ENCODE measurements at places on chromosomes 1 and 21.

DNA sequence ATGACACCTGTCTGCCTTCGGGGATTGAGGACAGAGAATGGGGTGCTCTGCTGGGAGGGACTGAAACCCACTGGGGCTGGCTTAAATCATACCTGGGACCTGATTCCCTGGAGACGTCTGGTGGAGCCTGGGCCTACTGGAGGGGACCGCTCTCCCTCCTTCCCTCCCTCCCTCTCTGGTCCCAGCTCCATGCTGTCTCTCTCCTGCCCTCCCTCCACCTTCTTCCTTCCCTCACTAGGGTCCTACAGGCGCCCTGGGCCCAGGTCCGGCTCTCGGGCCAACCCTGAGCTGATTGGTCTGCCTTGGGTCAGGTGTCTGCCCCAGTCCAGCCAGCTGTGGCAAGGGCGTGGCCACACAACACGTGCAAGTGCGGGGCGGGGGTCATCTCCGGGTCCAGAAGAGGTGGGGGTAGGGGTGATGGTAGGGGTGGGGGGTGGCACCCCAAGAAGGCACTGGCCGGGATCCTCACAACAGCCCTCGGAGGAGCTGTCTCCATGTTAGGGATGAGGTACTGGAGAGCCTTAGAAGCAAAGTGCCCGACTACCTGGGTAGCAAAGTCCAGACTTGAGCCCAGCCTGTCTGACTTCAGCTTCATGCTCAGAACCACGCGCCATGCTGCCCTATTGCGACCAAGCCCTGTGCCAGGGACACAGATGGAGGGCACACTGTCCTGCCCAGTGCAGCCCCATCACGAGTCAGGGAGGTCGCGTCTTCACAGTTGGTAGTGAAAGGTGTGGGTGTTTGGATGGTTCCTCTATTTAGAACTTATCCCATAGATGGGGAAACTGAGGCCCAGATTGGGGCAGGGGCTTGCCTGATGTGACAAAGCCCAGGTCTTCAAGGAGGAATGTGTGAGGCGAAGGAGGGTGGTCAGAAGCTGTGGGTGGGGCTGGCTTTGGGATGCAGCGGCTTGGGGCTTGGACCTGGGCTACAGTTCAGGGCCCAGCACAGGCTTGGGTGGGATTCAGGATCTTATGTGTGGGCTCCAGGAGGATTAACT lies 574.1 kb downstream of the PTPRU start:
- DNase-seq = no peak

GRCh38 chr1:66712839-66713238 lies 39.4 kb upstream of the DYNLT5 start:
- DNase-seq = no peak

- no peak for DNase-seq
Observed at GRCh38 chr1:240528591-240528990, 83.4 kb downstream of the GREM2 start.

DNA sequence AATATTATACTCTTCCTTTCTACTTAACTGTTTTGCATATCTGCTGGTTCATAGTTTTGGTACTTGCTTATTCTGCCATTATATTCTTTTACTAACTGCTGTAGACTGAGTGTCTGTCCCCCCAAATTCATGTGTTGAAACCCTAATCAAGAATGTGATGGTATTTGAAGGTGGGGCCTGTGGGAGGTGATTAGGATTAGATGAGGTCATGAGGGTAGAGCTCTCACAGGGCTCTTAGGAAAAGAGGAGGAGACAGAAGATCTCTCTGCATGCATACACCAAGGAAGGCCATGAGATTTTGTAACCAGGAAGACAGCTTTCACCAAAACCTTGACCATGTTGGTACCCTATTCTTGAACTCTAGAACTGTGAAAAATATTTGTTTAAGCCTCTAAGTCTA lies 354.1 kb upstream of the B3GALT2 start:
- no peak for DNase-seq

DNA sequence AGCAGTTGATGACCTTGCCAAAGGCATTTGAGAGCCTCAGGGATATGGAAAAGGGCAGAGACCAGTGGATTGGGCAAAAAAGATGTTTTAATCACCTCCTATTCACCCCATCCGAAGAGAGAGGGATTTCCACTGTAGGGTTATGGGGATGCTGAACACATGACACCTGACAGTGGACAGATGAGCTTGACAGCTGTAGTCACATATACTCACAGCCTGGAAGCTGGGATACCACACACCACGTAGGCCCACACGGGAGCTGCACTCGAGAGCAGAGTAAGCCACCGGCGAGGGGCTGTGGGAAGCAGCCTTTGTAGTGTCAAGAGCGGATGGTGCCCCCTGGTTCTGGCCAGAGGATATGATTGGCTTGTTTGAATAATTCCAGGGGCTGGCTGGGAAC lies 20.0 kb downstream of the ZBTB40 start:
- no peak for DNase-seq

DNA sequence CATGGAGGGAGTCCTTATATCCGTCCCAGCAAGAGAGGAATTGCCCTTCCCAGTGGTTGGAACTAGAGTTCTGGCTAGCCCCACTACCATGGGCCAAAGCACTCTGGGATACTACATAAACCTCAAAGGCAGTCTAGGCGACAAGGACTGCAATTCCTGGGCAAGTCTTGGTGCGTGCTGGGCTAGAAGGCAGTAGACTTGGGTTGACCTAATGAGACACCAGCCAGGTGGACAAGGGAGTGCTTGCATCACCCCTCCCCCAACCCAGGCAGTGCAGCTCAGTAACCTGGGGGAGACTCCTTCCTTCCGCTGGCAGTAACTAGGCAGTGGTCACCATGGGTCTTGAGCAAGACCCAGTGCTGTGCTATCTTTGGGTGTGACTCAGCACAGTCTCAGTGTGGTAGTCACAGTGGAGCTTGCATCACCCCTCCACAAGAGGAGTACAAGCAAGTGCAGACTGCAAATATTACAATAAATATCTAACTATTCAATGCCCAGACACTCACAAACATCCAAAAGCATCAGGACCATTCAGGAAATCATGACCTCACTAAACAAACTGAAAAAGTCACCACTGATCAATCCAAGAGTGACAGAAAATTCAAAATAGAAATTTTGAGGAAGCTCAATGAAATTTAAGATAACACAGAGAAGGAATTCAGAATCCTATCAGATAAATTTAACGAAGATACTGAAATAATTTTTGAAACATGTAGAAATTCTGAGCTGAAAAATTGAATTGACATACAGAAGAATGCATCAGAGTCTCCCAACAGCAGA lies 84.7 kb upstream of the LYPLAL1 start:
- DNase-seq = no peak

DNA sequence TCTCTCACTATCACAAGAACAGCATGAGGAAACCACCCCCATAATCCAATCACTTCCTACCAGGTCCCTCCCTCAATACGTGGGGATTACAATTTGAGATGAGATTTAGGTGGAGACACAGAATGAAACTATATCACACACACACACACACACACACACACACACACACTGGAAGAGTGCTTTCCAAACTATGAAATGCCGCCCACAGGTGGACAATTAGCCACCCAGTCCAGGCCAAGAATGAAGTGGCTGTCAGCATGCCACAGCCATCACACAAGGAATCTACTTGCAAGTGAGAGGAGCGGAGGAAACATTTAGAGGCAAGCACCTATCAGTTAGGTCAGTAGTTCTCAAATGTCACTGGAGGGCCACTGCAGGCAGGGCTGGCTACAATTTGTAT lies 105.4 kb upstream of the HOOK1 start:
- no peak for DNase-seq

GRCh38 chr1:185690527-185690926 lies 43.7 kb upstream of the HMCN1 start:
- no peak for DNase-seq

DNA sequence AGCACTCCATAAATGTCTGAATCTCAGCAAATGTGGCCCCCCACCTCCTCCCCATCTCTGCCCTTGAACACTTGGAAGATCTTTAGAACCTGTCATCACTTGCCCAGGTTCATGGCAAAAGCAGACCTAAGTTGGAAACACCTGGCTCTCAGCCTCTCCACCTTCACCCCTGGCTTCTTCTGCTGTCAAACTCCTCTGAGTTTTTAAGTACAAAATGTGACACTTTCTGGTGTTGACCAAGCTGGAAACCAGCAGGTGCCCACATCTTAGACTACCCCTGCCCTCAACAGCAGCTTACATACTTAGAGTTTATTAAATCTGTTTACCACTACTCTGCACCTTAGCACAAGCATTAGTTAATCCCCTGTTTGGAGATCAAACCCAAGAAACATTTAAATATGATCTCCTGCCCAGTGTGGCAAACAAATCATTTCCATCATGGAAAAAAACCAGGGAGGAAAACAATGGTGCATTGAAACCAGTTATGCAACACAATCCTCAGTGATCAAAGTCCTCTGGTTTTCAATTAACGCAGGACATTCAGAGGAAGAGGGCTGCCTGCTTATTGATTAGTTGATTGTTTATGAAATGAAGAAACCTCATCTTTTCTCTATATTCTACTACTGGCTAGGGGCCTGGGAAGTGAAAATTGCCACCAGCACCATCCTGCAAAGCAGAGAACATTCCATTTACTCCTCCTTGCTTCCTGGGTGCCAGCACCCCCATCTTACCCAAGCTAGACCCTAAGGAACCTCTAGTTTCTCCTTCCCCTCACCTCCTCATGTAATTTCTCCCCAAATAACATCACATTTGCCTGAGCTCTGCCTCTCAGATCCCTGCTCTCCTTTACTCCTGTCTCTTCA lies 139.4 kb upstream of the RAB4A start:
- no peak for DNase-seq

DNA sequence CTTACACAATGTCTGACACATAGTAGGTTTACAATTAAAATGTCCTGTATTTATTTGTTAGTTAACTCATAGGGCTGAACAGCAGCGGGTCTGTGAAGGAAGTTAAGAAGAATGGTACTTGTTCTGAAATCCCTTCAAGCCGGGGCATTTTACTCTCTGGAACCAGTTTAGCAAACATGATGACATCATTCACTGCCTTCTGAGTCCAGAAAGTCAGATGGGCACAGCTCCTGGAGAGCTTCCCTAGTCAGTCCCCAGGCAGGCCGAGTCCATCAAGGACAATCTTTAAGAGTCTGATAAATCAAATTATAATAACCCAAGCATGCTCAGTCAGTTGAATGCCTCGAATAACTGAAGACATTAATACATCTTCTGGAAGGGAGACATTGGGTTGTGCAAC lies 125.4 kb upstream of the DAB1 start:
- no peak for DNase-seq

GRCh38 chr1:51313961-51314777 lies 16.2 kb downstream of the TTC39A start:
- DNase-seq = no peak

DNA sequence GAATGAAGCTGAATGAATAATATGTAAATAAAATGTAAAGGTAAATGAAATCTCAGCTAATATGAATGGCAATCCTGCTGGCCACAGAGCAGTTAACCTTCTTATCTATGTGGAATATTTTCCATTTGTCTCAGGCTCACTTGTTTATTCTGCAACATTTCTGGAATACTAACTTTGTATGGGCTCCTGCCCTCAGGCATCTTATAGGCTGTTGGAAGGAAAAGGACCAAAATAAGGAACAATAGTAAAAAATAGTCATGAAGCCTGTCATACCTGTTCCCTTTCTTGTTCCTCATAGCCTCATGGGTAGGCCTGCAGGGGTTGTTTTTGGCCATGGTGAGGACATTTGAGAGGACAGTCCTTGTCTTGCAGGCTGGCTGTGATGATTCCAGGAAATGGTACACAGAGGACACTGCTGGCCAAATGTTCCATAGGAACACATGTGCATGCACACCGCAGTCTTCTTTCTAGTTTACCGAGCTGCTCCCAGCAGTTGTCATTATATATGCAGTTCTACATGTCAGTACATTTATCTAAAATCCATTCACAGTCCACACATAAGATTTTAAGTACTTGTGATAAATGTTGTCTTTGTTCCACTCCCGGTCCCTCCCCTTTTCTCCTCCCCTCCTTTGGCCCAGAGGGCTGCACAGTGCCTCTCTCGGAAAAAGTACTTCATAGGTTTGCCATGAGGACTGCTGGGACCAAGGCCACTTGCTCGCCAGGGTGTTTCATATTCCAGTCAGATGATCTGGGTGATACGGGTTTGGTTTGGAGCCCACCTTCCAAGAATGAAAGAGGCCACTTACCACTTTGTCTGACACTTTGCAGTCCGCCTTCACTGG lies 15.2 kb upstream of the KCNQ4 start:
- DNase-seq = no peak

- DNase-seq = no peak
Observed at GRCh38 chr1:33010932-33011731, 25.6 kb downstream of the AK2 start.

DNA sequence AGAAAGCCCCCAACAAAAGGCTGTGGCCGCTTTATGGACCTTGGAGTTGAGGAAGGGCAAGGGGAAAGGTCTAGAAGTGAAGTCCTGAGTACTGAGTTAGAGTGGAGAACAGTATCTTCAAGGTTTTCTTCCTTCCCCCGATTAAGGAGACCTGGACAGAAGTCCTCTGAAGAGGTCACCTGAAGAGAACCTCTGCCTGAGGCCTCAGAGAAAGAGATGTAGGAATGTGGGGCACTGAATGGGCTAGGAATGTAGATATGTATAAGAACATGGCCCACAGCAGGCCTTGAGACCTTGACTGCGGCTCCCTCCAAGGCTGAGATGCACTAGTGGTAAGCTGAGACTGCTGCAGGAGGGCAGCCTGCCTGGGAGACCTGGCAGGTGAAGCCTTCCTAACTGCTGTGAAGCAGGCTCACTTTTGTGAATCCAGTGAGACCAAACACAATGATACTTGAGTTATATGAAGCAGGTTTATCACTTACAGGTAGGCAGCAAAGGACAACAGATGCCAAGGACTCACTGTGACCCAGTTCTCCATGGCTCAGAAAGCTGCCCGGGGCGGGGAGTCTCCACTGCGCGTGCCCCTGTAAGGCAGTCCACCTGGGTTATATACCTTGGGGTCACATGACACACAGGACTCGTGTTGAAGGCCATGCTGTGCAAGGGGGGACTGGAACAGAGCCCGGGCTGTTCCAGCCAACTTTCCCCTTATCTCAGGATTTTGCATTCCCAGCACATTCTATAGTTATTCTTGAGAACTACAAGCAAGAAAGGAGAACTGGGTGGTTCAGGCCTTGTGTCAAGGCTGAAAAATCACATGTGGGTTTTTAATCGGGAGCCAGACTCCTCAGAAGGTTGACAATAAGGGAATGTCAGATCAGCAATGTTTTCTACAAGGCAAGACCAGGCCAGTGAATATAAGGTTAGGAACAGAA lies 78.8 kb upstream of the PPM1J start:
- DNase-seq = no peak

GRCh38 chr1:168864266-168864665 lies 135.3 kb upstream of the DPT start:
- DNase-seq = no peak

GRCh38 chr1:29879217-29879616 lies 642.9 kb downstream of the PTPRU start:
- DNase-seq = no peak

All from activated T-cell treated with anti-CD3 and anti-CD28 coated beads for 4 hours (primary cell).